ENCODE measurements at places on chromosomes 6 and 20.

- DNase-seq: no peak
Observed at GRCh38 chr6:90230548-90231215, 66.0 kb downstream of the BACH2 start.

DNA sequence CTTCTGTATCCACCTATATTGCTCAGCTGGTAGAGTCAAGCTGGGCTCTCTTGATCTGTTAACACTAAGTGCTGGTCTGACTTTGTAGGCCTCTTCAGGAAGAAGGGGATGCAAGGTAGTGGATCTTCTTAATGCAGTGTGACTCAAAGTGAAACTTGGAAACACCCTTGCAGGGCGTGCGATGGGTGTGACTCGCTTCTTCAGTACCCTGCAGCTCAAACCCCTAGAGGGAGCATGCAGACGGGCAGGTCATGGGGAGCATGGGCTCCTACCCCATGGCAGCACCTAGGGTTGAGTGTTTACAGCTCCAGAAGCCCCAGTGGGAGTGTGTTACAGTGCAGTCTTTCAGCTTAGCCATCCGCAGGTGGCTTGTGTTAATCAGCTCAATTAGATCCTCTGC, 757 bp upstream of the SAMD3 start:
- peak; percentile 51 for DNase-seq

- DNase-seq: no peak
Observed at GRCh38 chr20:45100563-45101245, at the start of gene KCNS1. TSS of gene KCNS1 (minus strand) at chr20:45101127. CDS start at chr20:45099236, 1,891 bp downstream.

DNA sequence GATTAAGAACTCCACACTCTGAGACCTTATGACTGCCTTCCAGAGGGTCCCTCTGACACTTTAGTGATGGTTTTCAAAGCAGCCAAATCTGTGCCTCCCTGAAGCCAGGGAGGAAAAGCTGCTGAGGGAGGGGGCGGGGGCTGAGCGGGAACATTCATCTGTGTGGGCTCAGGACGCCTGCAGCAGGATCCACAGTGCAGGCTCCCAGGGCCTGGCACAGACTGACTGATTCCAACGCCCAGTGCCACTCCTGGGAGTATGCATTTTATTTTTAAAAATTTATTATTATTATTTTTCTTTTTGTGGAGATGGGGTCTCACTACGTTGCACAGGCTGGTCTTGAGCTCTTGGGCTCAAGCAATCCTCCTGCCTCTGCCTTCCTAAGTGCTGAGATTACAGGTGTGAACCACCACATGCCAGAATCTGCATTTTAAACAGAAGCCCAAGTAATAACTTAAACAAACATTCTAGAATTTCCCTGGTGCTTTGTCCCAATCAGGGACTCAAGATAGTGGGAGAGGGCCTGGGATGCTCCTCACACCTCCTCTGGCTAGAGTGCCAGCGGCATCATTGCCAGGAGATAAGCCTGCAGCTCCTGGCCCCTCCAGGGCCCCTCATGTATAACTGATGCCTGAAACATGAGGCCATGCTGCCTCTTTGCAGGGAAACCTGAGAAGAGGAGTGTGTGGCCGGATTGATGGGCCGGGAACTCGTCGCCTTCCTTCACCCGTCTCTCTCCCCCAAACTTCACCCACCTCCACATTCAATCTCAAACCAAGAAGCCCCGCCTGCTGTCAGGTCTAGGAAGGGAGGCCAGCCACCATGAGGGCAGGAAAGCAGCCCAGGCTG, 438 bp upstream of the TMC2 start:
- no peak for DNase-seq

DNA sequence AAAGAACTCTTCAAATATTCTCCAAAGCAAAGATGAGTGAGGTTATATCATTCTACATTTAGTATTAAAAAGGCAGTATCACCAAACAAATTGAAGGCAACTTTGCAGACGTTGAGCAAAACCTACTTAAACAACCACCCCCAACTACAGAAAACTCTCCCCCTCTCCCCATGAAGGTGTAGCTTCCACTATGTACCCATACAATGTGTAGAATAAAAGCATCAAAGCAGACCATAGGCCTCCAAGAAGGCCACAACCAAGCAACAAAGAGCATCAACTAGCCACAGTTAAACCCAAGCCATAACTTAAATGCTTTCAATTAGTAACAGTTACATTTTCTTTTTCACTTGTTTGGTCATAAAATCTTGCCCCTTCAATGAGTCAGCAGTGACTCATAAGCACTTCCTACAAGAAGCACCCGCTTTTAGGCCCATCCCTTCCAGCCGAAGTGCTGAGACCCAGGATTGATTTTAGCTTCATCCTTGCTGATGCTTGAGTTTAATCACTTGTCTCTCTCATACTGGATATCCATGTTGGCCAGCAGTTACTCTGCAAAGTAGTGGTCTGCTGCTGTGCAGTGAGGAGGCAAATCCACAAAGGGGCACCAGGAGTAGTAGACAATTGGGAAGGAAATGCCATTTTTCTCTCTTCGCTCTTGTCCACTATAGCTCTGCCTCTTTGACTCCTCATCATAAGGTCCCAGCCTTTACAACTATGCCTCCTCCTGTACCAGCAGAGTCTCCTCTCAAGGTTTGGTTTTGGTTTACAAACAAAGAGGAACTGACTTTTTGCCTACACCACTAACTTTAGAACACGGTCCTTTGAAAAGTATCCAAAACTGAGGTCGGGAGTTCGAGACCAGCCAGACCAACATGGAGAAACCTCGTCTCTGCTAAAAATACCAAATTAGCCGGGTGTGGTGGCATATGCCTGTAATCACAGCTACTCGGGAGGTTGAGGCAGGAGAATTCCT, 8.4 kb upstream of the NUP153 start:
- no peak for DNase-seq

DNA sequence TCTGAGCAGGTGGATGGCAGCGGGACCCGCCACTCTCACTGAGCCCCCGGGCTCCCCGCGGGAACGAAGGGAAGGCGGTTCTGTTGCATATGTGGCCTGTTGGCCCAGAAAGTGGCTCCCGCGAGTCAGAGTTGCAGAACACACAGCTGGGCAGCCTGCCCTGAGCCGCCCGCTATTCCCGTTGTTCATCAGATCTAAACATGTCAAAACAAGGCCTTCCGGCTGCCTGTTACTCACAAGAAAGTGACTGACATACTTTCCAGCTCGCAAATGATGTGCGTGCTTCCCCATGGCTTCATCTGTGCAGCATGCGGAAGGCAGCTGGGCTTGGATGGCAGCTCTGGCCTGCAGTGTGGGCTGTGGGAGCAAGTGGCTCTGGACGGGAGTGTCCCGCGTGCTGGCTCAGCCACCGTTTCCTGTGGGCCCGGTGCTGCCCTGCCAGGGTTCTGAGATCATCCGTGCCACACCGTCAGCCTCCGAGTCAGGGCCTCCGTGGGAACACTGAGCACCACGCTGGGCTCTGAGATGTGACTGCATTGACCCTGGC, 227.3 kb downstream of the ERMARD start:
- no peak for DNase-seq

- DNase-seq: no peak
Observed at GRCh38 chr20:36855241-36855657, 20.7 kb upstream of the TLDC2 start.

DNA sequence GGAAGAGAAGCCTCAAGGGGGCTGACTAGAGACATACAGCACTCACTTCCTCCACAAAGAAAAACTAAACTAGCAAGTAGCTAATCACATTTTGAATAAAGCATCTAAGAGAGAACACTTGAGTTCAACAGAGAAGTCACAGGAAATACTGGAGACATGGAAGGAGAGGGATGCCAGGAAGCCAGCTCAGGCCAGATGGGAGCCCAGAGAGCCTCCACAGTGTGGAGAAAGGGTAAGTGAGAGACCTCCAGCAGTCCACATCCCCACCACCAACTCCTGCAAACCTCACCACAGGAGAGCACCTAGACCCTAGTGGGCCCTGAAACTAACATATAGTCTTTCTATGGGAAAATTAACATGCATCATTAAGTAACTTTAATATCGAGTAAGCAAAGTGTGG, 79.2 kb downstream of the EPM2A start:
- DNase-seq: no peak

- DNase-seq: no peak
Observed at GRCh38 chr6:168828800-168829199, 387.8 kb downstream of the SMOC2 start.

- no peak for DNase-seq
Observed at GRCh38 chr6:66508433-66508832, 801.4 kb upstream of the EYS start.

DNA sequence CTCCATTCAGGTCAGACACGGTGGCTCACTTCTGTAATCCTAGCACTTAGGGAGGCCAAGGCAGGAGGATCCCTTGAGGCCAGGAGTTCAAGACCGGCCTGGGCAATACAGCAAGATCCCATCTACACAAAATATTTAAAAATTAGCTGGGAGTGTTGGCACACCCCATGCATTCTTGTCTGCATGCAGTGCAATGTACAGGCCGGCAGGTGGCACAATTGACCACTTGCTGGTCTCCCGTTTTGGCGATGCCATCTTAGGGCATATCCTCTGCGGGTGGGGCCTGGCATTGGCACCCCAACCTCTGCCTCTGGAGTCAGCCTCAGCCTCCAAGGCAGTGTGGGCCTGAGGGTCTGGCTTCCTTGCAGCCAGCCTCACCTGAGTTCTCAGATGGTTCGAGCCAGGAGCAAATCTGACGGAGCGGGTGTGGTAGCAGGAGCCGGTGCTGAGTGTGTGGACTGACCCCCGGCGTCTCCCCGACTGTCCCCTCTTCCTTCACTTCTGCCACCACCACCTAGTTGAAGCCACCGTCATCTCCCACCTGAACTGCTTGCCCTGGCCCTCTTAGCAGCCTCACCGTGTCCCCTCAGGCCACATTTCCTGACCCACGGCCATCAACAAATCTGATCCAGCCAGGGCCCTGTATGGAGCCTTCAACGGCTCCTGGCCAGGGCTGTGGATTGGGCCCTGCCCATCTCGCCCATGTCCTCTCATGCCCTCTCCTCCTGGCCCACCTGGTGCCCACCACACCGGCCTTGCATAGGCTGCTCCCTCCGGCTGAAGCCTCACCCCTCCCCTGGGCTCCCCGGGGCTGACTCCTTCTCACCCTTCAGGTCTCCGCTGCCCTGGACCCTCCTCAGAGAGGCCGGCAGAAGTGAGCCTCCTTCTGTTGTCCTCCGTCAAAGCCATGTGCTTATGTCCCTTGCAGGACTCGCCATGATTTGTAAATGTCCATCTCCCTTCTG, 44.0 kb downstream of the EFCAB8 start:
- DNase-seq: peak; percentile 61

DNA sequence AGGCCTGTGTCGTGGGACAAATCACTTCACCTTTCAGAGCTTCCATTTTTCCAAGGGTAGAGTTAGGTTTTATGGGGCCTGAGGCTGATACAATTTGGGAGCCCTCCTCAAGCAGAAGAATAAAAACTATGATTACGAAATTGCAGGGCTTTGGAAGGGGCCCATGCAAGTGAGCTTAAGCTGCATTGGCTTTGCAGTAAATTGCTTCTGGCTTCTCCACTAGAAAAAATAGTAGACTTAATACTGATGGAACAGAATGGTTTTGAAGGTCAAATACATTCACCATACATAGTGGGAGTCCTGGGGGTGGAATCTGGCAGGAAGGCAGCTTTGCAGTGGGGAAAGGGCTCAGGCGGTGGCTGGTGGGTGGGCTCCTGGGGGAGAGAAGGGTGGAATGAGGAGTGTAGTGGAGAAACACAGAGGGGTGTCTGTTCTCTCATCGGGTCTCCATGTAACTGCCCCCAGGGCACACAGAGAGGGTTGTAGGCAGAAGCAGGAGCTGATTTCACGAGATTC, 55.9 kb upstream of the RNF24 start:
- no peak for DNase-seq

DNA sequence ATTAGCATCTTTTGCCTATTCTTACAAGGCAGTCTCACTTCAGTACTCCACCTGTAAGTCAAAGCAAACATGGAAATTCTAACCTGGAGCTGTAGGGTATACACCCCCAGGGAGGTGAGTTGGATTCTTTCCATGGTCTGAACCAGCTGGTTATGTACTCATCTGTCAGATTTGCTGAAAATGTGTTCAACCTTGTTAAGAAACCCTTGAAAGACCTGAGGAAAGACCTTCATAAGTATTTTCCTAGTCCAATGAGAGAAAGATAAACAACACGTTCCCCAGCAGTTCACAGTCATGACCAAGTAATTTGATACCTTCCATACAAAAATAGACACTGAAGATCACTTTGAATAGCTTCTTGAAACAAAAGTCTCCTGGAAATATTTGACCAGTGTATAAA, 42.5 kb downstream of the ID4 start:
- no peak for DNase-seq

GRCh38 chr6:169190144-169190584, 63.5 kb downstream of the THBS2 start:
- no peak for DNase-seq

- DNase-seq: no peak
Observed at GRCh38 chr6:150634176-150634963, 34.7 kb downstream of the PLEKHG1 start.

DNA sequence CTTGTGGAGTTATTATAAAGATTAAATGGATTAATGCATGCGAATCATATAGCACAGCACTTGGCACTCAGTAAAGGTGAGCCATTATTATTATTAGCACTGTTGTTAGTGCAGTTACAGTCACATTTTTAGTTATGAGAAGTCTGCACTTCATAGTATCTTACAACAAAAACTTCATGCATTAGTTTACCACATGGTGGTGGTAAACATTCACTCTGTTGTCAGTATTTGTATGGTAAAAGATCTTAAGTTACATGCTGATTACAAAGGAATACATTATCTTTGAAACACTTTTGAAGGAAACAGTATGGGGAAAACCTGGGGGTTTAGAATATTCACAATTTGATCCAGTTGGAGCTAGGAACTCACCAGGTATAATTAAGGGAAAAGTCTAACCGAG, 20.8 kb downstream of the TMEM14A start:
- no peak for DNase-seq

DNA sequence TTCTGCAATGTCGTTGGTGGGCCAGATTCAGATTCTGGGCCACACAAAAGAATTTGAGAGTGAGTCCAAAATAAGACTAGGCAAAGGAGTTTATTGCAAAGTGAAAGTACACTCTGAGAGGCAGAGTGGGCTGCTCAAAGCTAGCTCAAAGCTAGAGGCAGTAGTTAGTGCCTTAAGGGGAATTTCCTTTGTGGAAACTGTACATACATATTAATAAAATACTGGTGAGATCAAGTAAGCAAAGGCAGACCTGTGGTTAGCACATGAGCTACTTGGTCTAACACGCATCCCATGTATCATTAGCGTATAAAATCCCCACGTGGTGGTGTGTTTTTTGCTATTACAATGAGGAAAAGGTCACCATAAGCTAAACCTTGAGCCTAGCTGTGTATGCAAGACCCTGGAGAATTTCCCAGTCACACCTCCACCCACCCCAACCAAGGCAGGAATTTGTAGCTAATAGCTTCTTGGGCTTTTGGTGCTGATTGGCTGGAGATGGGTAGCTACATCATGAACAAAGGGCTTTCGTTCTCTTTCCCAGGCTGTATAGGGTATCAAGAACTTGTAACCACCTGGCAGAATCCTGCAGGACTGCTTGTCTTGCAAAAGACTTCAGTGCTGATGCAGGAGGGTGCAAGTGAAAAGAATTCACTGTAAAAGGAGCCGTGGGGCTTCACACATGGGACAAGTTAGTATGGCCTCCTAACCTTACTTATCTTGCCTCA, 14.7 kb upstream of the TRIM26 start:
- no peak for DNase-seq

GRCh38 chr20:48283470-48284110, 498.3 kb upstream of the SULF2 start:
- no peak for DNase-seq

- DNase-seq: no peak
Observed at GRCh38 chr20:58652606-58653294, 1.7 kb downstream of the STX16 start.

GRCh38 chr6:169784821-169785340, 33.5 kb downstream of the ERMARD start:
- no peak for DNase-seq

Data from CD4-positive, alpha-beta T cell (primary cell).